Esophagus squamous epithelium (tissue), 5 donors: ENCODE measurements at places on chromosomes 1 and 21. TPM values are rescaled to one million over a fixed set of nuclear protein-coding genes. Genes with fewer than 3 reads are reported as not detected.

C1orf198 gene
- 21.2 TPM for total RNA-seq

- no peaks in the 10 kb centered on the region for H3K4me1 ChIP-seq
- H3K27ac ChIP-seq: no peak overlapping the region
- H3K4me3 ChIP-seq: no peak overlapping the region
These were observed 357.6 kb downstream of the TGFB2 start for GRCh38 chr1:218702775-218703174.

- no peaks in the 10 kb centered on the region for H3K27me3 ChIP-seq
- no peaks in the 10 kb centered on the region for H3K36me3 ChIP-seq
- no peak for DNase-seq
- peak overlapping the region; percentile 4 for H3K27ac ChIP-seq
- peaks cover 56% of the 10 kb centered on the region for H3K4me1 ChIP-seq
These were observed 95.3 kb upstream of the SLC25A33 start for GRCh38 chr1:9443913-9444445.

DNA sequence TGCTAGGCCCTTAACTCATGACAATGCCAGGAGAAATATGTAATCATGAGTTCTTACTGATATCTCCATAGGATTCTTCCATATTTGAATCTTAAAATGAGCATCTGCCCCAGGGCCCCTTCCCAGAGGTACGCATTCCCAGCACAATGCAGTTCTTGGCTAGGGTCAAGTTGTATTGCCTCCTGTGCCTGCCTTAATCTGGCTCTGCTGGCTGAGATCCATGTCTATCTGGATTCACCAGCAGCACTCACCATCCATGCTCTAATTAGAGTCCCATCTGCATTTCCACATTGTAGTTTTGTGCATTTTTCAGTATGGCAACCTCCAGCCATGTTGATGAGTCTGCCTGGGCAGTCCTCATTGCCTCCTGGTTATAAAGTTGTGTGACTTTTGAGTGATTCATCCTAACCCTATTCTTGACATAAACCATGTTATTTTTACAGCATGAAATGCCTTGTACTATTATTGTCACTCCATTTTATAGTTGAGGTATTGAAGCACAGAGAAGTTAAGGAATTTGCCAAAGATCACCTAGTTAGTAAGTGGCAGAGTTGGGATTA, 55.9 kb downstream of the CAMSAP2 start:
- H3K4me1 ChIP-seq: no peaks in the 10 kb centered on the region
- no peak overlapping the region for H3K27ac ChIP-seq
- H3K27me3 ChIP-seq: no peaks in the 10 kb centered on the region

DNA sequence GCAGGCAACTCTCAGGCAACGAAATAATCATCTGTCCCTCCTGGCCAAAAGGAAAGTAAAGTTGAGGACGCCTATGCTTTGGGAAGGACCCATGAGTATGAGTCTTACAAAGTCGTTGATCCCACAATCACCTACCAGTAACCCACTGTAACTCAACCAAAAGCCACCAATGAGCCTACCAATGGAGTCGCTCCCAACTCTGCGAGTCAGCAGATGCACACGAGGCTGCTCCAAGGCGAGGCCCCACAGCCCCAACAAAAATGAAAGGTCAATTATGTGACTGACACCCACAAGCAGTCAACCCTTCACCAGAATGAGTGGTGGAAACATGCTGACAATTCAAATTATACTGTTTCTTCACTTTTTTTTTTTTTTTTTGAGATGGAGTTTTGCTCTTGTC, 12.0 kb downstream of the SETD4 start:
- H3K4me1 ChIP-seq: peaks cover 8% of the 10 kb centered on the region
- H3K36me3 ChIP-seq: peaks cover 12% of the 10 kb centered on the region
- H3K27me3 ChIP-seq: no peaks in the 10 kb centered on the region
- no peak overlapping the region for H3K4me3 ChIP-seq
